BE2C (cell line): ENCODE measurements at places on chromosomes 7 and 10.

DNA sequence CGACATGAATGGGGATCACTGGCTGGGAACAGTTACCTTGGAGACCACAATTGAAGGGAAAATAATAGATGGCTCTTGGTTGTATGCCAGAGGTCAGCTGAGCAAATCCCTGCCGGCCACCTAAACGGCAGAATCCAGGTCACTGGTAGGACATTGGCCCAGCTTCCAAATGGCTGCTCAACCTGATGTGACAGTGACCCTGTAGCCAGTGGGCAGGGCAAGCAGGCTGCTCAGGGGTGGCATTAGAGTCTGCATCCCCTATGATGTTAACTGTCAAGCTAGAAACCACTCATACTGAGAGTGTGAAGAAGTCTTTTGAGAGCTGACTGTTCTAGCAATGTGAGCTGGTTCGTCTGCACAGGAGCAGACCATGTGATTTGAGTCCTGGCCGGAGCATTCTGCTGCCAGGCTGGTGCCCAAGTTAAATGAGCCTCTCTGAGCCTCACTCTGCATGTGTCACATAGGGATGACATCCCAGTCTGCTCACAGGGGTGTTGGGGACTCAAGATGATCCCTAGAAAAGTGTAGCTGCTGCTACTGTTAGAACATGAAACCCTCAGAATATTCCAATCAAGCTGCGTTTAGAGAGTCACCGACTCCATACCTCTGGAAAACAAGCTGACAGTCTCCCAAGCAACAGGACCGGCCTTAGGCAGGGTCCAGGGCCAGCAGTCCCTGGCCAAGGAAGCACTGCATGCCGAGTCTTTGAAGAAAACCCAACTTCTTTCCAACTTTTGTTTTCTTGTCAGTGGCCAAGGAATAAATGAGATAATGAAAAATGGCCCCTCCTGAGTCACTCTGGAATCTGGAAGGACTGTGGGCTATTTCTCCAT is 69.7 kb downstream of the VWA2 start:
- DNase-seq = no peak

DNA sequence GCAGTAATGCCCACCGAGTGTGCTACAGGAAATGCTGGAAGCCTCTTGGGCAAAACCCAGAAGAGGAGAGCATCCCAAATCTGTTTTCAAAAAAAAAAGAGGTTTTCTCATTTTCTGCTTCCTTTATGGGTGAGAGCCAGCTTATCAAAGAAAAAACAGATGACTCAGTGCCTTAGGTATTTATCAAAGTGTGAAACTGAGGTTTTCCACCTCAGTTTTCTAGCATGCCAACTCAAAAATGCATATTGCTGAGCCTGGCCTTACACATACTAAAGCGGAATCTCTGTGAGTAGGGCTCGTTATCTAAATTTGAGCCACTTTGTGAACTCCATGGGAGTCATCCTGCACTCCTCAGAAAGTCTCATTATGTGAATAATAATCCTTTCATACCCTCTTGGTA is 705.1 kb downstream of the SUGCT start:
- DNase-seq = no peak

GRCh38 chr7:2821161-2821841 is 22.8 kb downstream of the GNA12 start:
- no peak for DNase-seq

DNA sequence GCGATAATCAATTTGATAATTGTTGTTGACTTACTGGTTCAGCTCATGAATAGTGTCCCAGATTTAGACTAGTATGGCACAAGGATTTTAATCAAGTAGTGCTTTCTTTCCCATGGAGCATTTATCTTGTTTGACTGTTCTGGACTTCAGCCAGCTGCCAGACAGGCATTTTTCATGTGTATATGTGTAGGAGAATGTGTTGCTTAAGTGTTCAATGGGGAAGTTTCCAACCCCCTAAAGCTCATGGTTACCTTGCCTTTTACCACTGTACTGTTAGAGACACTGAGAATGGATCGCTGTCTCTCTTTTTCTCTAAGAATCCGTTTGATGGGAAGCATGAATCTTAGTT is 103.9 kb downstream of the LRRC4 start:
- no peak for DNase-seq

GRCh38 chr7:11607686-11608085 is 224.3 kb downstream of the THSD7A start:
- DNase-seq = no peak

DNA sequence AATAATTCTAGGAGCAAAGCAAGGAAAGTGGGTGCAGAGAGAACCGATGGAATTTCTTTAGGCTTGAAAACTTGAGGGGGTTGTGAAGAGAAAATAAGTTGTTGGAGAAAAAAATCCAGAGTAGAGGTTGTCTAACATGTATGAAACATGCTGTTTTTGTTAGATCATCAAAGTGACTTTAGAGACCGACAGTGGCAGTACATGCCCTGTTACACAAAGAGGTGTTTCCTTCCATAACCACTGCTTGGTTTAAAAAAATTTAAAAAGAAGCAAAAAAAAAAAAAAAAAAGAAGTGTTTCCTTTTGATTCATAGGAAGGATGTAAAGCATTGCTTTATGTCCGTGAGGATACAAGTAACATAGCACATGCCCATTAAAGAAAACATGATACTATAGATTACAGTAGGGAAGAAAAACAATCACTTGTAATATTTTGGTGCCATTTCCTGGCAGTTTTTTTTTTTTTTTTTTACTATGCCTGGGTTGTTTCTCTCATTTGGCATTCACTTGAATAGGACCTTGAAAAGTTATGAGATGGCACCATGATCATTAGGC is 6.1 kb downstream of the ENTPD1 start:
- no peak for DNase-seq

DNA sequence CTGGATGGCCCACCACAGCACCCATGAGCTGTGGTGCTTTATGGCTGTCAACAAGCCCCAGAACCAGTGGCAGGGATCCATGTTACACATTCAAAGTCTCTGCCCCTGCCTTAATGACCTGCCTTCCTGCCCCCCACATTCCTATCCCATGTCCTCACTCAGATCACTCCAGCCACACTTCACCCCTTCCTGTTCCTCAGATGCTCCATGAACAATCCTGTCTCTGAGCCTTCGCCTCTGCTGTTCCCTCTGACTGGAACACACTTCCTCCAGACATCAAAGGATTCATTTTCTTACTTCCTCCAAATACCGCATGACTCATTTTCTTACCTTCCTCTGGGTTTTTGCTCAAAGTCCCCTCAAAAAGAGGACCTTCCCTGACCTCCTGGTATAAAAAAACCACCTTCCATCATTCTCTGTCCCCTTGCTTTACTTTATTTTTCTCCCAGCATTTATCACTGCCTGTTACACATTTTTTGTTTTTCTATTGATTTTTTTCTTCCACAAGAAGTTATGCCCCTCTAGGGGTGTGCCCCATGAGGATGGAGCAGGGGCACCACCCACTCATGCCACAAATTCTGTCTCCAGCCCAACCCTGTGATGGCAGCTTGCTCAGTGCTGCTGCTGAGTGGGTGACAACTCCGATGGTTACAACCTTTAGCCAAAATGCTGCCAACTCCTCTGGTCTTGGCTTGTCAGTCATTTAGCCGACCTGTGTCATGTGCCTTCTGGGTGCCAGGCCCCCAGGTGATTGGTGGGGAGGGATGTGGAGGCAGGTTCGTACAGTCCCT is 18.2 kb downstream of the COL13A1 start:
- no peak for DNase-seq

- no peak for DNase-seq
Measured at GRCh38 chr7:142927085-142927745, 6.3 kb downstream of the TRPV5 start.

DNA sequence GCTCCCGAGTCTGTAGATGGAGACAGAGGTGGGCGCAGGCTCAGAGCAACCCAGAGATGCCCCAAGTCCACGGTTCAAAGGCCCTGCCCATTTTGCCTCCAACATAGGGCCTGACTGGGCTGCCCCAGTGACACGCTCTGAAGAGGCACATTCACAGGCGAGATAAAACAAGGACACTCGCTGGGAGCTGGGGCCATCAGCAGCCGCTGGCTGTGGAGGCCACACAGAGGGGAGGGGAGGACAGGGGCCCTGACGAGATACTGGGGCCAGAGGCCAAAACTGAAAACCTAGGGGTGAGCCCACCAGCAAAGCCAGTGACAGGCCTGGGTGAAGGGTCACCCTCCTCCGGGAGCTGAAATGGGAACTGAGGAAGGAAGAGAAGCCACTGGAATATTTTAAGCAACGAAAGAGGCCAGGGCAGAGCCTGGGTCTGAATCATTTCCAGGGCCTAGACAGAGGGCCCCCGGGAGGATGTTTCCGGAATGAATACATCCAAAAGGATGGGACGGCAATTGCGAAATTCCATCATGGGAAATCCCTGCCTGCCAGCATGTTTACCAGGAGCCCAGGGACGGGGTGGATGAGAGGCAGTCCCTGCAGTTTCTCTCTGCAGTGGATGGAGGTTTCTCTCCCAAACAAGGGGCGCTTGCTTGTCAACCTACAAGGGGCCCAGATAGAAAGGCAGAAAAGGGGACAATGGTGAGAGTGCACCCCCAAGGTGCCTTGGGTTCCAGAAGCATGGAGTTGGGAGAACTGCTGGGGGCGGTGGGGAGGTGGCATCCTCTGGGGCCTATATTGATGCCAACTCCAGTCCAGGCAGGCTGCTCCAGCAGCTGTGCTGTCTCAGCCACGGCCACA is 29.0 kb upstream of the HSPA12A start:
- no peak for DNase-seq

DNA sequence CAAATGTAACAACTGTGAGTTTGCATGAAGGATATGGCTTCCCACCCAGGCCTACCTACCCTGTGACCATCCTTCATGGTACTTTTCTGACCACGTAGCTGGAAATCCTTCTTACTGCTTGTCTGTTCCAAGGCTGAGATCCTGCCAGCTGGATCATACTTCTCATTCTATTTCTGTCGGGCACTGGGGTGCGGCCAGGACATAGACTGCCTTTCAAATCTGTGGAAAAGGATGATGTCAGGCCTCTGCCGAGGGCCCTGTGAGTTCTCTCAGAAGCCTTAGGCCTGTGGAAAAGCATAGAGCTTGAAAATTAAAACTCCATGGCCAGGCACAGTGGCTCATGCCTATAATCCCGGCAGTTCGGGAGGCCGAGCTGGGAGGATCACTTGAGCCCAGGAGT is 10.0 kb downstream of the VWC2 start:
- DNase-seq = no peak

- no peak for DNase-seq
Measured at GRCh38 chr7:74002474-74003017, 25.4 kb upstream of the ELN start.

DNA sequence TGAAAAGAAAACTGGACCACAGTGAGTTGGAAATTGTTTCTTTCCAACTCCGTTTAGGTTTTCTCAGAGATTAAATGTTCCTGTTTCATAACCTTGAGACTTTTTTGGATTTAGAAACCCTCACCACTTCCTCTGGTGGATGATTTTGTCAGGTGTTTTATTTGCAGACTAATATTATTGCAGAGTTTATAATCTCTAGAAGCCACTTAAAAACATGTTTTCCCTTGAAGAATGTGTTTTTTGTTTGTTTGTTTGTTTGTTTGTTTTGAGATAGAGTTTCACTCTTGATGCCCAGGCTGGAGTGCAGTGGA is 520 bp upstream of the MICU1 start:
- DNase-seq = no peak

GRCh38 chr7:14258441-14258840 is 269.0 kb upstream of the ETV1 start:
- no peak for DNase-seq

DNA sequence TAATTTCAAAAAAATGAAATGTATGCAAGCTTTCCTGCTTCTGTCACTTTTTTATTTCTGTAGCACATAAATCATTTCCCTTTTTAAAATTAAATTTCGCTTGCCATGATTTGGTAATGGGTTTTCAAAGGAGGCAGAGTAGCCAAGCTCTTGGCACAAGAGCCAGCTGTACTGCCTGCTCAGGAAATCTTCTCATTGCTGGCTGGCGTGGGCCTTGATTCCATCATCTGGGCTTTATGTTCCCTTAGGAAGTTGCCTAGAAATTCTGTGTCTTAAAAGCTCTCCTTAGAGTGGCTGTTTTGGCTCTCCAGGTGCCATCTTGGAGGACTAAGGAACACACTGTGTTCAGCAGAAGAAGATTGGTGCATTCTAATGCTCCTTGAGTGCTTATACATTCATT is 107.4 kb downstream of the ARID5B start:
- no peak for DNase-seq

DNA sequence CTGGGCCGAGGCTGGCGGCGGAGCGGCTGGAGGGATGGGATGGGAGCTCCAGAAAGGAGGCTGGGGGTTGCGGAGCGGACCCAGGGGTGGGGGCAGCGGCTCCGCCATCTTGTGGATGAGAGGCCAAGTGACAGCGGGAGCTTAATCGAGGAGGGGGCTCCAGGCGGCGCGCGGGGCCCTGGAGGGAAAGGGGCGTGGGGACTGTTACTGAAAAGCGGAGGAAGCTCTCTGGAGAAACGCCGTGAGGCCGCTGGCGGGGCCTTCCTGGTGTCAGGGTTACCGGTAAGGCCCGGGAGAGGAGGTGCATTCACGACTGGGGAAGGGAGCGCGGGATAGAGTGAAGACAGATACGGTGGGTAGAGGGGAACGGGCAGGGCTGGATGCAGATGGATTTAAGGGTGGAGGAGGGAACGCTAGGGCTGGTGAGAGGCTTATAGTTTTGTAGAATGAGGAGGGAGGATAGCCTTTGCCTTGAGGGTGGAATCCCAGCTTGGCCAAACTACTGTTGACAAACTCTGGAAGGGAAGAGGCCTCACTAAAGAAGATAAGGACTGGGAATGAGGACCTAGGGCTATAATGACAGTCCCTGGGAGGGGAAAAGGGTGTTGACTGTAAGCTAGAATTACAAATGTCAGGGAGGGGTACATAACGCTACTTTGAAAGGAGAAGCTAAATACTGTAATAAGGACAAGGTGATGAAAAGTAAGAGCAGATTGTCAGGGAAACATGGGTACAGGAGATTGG is 535 bp downstream of the BTRC start:
- DNase-seq = no peak

DNA sequence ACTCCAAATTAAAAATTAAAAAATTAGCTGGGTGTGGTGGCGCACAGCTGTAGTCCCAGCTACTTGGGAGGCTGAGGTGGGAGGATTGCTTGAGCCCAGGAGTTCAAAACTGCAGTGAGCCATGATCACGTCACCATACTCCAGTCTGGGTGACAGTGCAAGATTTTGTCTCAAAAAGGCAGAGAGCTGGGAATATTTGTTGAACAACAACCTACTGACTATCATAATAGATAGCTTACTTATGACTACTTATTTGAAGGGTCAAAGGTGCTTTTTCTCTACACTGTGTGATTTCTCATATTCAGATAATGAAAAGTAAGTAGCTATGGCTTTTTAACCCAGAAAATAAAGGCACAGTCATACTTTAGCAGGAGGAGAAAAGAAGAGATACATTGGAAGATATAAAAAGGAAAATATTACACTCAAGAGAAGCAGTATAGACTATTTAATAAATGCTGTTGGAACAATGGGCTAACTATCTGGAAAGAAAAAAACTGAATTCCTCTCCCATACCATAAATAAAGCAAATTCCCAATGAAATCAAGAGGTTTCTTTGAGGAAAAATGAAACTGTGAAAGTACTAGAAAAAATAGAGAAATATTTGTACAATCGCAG is 6.7 kb downstream of the GSDME start:
- DNase-seq = no peak
